ENCODE measurements at places on chromosomes 12 and 14.

DNA sequence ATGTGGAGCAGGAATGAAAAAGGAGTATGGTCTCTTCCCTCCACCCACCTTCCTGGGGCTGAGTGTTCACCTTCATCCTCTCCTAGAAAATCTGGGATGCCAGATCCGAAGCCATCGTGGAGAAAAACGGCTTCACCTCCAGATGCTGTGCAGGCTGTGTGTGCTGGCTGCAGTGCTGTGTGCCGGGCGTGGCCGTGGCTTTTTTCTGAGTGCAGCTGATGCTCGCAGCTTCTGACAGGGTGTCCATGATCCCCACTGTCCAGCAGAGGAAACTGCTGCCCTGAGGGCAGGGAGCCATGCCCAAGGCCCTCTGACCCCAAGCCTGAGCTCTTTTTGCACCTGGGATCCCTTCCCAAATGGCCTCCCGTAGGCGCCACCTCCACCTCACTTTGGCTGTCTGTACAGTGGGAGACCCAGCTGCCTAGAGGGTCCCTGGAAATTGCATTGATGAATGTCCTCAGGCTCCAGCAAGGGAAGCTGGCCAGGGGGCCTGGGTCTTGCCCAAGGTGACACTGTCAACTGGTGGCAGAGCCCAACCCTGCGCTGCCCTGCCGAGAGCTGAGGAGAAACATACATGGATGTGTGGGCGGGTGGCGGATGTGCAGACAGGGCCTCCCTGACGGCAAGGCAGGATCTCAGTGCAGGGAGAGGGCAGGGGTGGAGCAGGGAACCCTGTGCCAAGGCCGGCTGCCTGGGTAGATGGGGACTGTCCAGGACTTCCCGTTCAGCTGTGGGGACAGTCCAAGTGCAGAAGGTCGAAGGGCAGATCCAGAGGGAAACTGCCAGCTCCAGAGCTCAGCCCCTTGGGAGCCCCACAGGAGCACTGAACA is 53.3 kb downstream of the BEGAIN start:
- DNase-seq: peak; percentile 59

DNA sequence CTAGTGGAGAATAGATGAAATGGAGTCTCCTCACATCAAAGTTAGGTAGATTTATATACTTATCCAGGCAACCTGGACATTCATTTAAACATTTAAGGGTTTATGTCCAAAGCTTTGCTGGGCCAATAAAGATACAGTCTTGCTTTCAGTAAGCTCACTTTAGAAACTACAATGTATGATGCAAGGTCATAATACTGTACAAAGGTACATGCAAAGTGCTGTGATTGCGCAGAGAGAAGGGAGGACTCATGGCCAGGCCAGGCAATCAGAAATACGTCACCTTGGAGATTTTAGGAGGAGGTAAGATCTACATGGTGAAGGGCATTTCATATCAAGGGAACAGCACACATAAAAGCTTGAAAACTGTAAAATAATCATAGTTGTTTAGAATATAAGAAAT is 113.6 kb downstream of the FGD4 start:
- no peak for DNase-seq

DNA sequence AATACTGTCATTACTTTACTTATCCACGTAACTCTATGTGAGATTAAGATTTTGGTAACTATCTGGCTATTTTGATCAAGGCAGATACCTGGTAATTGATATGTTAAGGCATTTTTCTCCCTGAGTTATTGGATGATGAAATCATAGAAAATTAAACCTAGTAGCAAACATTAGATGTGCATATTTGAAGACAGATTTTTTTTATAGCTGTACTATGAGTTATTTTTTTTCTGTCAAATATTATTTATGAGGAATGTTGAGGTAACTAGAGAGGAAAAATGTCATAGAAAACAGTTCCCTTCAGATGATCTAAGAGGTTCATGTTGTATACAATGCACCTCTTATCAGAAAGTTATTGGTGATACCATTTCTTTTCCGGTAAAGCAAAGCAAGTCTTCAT is 64.9 kb upstream of the SLC38A2 start:
- DNase-seq: no peak

GRCh38 chr14:95725685-95726336 is 11.9 kb upstream of the TCL1A start:
- no peak for DNase-seq

- no peak for DNase-seq
These were observed 172.3 kb downstream of the FOXA1 start for GRCh38 chr14:37422748-37423147.

GRCh38 chr12:49548822-49549648 is 10.2 kb downstream of the KCNH3 start:
- DNase-seq: peak; percentile 38

DNA sequence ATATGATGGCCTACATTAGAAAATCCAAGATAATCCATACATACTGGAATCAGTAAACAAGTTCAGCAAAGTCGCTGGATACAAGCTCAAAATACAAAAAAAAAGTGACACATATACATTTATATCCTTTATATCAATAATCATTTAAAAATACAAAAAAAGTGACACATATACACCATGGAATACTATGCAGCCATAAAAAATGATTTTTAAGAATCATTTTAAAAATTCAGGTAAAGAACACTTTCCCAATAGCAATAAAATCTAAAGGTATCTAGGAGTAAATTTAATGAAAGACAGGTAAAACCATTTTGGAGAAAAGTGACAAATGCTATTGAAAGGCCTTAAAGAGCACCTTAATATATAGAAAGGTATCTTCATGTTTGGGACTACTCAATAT is 111.9 kb downstream of the NTN4 start:
- DNase-seq: no peak

- peak; percentile 92 for DNase-seq
These were observed at the start of gene COCH for GRCh38 chr14:30874120-30874998. TSS of gene COCH (plus strand) at chr14:30874559. CDS start at chr14:30874939, 380 bp downstream.

DNA sequence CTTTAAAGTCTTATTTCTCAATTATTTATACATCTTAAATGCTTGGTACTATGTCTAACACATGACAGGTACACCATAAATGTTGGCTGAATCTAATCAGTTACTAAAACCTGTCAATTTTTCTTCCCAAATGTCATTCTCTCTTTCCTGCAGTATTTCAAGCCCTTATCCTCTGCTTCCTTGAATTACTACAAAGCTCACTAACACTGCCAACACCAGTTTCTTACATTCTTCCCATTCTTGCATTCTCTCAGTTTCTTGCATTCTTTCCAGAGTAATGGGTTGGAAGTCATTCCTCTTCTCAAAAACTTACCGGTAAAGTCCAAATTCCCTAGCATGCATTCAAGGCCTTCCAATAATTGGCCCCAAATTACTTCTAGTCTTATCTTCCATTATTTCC is 9.6 kb upstream of the SMARCC2 start:
- no peak for DNase-seq

GRCh38 chr12:107379852-107380567 is 286.7 kb upstream of the CRY1 start:
- no peak for DNase-seq

GRCh38 chr14:106843951-106844483 is 1317.6 kb downstream of the TMEM121 start:
- peak; percentile 13 for DNase-seq

DNA sequence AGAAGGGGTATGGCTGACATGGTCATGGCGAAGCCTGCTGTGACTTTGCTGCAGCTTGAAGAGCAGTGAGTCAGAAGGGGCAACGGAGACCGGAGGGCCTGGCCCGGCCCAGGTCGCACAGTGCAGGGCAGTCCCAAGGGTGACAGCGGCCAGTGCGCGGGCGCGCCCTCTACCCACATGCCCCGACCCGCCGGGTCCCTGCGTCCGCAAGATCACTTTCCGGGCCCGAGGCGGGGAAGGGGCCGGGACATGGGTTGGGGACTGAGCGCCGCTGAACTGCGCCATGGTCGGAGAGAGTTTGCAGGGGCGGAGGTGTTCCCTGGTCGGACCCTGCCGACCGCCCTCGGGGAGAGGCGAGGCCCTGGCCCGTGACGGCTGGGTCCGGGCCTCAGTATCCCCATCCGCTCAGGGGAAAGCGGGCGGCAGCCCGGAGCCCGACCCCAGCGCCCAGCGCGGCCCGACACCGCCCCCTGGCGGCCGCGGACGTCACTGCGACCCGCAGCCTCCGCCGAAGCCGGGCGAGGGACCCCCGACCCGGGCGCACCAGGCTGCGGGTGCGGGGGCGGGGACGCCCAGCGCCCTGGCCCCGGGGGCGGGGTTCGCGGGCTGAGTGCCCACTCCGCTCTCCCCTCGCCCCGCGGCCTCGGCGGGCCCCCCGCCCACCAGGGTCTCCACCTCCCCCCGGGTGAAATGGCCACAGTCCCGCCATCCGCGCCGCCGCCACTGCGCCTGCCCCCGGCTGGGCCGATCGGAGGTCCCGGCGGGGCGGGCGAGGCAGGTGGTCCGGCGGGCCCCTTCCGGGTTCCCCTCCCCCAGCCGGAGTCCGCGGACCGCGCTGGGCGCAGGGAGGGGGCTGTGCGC is 7.2 kb upstream of the ANKRD9 start:
- peak; percentile 97 for DNase-seq

DNA sequence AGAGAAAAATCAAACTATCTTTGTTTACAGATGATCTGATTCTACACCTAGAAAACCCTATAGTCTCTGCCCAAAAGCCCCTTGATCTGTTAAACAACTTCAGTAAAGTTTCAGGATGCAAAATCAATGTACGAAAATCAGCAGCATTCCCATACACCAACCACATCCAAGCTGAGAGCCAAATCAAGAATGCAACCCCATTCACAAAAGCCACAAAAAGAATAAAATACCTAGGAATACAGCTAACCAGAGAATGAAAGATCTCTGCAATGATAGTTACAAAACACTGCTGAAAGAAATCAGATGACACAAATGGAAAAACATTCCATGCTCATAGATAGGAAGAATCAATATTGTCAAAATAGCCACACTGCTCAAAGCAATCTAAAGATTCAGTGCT is 265.7 kb downstream of the AEBP2 start:
- no peak for DNase-seq

DNA sequence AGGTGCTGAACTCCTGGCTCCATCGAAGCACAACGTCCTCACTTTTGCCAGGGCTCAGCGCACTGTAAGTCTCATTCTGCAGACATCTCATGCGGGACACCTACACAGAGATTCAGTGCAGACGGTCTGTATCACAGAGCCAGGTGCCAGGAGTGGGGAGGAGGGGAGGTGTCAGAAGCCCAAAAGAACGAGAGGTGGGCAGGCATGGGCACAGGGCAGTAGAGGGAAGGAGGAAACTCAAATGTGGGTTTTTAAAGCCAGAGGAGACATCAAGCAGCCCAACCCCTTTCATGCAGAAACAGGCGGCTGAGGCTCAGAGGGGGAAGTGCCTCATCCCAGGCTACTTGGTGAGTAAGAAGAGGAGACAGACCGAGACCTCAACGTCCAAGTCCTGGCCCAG is 2.5 kb upstream of the LPAR5 start:
- DNase-seq: no peak

- DNase-seq: no peak
These were observed 72.9 kb downstream of the CRADD start for GRCh38 chr12:93750056-93750455.

DNA sequence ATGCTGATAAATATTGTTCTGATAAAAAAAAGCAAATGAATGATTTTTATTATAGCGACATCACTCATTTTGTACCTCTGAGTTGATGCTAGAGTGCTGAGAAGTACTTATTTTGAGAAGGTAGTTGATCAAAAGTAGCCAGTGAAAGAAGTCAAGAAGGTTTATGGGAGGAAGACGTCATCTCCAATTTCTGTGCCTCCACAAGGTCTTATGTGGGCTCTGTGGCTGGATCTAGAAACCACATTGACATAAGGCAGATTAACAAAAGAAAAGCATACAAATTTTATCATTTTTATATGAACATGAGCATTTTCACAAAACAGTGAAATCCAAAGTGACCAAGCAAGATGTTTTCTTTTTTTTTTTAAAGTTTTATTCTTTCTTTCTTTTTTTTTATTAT is 289.5 kb upstream of the FAR2 start:
- DNase-seq: no peak

- no peak for DNase-seq
These were observed 51.9 kb downstream of the MAP1LC3B2 start for GRCh38 chr12:116610971-116611541.

DNA sequence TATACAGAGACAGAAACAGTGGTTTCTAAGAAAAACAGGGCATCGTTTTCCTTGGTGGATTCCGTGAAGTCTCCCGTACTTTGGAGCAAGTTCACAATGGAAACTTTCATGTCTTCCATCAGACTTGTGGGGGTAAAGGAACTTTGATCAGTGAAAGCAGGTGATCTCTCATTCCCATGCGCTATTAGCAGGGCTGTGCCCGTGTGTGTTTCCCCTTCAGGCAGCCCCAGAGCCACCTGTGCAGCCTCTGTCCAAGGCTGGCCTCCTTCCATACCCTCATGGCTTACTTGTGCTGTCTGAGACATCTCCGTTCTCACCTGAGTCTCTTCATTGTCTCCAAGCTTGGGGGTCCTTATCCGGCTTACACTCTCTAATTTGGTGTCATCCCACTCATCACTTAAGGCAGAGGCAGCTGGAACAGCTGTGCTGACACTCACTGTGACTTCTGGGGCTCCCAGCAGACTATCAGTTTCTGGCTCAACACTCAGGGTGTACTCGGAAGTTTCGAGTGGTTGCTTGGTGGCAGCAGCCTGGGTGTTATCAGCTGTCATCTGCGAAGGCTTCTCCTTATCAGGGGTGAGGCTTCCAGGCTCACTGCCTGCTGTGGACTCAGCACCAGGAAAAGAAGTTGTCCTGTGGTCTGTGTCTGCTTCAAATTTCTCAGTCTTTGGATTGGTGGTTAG is 13.8 kb downstream of the ARMH4 start:
- no peak for DNase-seq

DNA sequence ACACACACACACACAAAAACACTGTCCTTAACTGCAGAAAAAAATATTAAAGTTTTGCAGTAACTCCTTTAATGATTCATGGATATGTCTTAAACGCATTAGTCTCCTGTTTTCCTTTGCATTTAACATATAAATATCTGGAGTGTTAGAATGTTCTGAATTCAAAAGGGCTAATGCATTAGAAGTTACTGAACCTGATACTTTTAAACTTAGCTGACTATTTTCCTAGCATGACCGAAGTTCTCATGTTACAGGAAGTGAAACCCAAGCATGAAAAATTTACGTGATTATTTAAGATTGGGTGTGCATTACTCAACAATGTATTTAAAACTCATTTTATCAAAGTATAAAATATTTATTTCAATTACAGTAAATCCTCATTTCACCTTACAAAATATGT is 791.2 kb downstream of the FLRT2 start:
- no peak for DNase-seq

DNA sequence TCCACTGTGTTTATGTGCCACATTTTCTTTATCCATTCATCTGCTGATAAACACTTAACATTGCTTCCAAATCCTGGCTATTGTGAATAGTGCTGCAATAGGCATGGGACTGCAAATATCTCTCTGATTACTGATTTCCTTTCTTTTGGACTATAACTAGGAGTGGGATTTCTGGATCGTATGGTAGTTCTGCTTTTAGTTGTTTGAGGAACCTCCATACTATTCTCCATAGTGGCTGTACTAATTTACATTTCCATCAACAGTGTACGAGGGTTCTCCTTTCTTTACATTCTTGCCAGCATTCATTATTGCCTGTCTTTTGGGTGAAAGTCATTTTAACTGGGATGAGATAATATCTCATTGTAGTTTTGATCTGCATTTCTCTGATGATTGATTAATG is 47.6 kb downstream of the TAOK3 start:
- no peak for DNase-seq

- DNase-seq: no peak
These were observed 105.4 kb downstream of the FBXL14 start for GRCh38 chr12:1488908-1489381.

Measured in SK-N-SH (cell line).